Activated T-helper 1 cell treated with anti-CD3 and anti-CD28 coated beads, Interleukin-2, amount 50 U/mL, for 16 hours (primary cell): ENCODE measurements at places on chromosomes 2 and 18.

DNA sequence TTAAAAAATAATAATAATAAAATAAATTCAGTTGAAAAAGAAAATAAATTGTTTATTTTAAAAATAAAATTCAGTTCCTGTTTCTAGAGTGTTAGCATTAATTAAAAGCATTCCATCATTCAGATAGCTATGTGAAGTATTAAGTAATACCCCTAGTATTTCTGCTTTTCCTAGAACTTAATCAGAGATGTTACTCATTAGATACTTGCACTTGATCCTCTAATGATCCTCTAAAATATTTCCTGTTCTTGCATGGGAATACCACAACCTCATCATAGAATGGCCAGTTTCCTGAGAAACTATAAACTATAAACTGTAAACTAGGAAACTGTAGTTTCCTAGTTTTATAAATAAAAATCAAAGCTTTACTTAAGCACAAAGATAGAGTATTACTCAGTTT, 11.1 kb upstream of the CNNM3 start:
- no peak for DNase-seq

DNA sequence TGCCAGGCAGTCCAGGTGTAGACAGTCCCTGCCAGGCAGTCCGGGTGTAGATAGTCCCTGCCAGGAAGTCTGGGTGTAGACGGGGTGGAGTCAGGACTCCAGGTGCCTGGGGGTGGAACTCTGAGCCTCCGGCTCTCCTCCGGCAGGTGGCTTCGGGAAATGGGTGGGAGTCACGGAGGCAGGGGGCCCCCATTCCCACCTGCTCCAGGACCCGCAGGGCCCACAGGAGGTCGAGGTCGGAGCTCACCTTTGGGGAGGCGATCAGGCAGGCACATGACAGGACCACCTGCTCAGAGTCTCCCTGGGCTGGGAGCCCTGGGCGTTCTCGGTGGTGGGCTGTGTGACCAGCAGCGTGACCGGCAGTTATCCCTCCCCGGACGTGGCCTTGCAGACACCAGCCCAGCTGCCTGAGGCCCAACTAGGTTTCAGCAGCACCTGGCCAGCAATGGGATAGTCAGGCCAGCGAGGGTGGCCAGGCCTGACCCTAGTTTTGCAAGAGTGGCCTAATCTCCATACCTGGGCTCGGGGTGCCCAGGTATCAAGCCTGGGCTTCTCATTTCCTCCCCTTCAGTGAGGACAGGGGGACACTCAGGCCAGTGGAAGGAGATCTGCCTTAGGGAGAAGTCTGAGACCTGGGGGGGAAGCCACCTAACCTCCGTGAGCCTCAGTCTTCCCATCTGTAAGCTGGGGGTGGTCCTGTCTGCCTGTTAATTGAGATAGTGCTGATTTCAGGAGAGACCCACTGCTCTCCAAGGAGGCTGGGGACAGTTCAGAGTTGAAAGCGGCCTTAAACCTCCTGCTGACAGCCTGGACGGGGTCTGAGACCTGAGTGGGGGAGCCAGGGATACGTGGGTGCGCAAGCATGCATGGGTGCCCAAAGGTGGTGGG, 13.2 kb downstream of the GPC1 start:
- no peak for DNase-seq

DNA sequence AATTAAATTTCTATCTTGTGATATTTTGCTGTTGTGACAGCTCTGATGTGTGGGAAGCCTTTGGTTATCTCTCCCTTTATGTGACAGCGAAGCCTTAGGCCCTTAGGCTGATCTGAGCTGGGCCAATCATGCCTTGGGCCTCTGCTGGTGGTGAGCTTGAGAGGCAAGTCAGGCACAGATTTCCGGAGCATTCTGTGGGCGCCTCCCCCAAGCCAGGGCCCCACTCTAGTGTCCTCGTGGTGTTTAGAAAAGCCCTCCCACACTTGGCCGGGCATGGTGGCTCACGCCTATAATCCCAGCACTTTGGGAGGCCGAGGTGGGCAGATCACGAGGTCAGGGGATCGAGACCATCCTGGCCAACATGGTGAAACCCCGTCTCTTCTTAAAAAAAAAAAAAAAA, 239.8 kb downstream of the SH3RF3 start:
- DNase-seq = no peak

GRCh38 chr18:77061946-77062517, 70.6 kb downstream of the MBP start:
- DNase-seq = no peak

GRCh38 chr2:33606100-33606499, 7.0 kb upstream of the FAM98A start:
- DNase-seq = no peak

- no peak for DNase-seq
These were observed 11.0 kb upstream of the DUSP2 start for GRCh38 chr2:96156011-96156820.

DNA sequence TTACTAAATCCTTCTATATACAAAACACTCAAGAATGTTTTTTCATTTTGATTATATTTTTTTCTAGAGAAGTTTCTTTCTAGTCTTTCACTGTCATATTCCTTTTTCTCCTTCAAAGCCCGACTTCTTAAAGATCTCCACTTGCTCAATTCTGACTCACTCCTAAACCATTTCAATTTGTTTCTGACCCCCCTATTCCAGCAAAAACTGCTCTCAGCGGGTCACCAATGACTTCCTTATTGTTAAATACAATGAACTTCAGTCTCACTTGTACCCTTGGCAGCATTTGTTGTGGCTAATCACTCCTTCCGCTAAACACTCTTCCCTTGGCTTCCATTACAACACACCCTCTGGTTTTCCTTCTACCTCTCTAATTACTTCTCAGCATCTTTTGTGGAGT, 111.1 kb upstream of the RBBP8 start:
- DNase-seq = no peak

GRCh38 chr18:72542342-72542741, 1.8 kb downstream of the CBLN2 start:
- no peak for DNase-seq

- no peak for DNase-seq
These were observed 358.5 kb downstream of the MYCN start for GRCh38 chr2:16298866-16299265.

DNA sequence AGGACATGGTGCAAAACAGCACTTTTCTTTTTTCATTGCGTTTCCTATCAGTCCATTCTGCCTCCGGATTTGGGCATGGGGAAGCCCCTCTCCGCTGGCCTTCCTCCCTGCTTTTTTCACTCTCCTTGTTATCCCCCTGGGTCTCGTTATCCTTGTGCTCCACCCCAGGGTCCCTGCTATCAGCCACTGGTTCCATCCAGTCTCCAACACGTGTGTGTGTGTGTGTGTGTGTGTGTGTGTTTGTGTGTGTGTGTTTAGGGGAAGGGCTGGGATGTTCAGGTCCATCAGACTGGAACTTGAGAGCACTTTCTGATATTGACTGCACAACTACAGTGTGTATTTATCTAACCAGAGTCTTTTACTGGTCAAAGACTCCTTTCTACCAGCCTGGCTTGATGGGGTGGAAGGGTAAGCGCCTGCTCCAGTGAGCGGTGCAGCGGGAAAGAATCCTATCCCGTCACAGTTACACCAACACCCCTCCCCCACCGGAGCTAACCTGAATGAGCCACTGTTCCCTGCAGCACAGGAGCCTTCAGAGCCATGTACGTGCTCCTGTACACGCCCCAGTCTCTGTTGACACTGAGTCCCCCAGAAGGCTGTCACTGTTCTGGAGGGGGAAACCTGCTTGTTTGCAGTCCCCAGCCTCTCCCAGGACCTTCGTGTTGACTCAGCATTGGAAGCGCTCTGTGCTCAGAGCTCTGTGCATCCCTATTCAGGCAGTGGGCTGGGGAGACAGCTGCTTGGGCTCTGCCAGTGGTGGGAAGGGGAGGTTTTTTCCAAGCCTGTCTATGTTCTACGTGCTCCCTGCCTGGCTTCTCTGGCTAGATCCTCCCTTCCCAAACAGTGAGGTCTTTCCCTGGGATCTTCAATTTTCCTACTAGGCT, 4.6 kb downstream of the INHA start:
- no peak for DNase-seq

DNA sequence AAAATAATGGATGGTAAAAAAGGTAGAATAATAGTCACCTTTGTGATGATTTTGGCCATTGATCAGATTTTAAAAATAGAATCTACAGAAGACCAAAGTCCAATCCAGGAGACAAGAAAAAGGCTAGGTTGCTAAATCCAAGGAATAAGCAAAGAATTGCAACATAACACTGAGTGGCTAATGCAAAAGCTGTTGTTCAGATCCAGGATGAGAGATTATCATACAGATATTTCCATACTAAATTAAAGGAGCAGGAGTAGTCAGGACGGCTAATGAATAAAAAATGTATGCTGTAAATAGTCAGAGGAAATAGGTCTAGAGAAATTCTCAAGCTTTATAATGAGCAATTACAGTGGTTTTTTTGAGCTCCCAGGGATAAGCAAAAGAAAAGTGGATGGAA, 745.9 kb upstream of the ACVR2A start:
- no peak for DNase-seq

GRCh38 chr2:46337208-46337994, 40.2 kb downstream of the EPAS1 start:
- no peak for DNase-seq

GRCh38 chr2:119255760-119256581, 32.3 kb downstream of the STEAP3 start:
- DNase-seq = no peak

- no peak for DNase-seq
These were observed 225.1 kb upstream of the SALL3 start for GRCh38 chr18:78754311-78755043.
